ENCODE measurements at places on chromosomes 2 and 18.

GRCh38 chr2:222483513-222484039 is 59.2 kb downstream of the SGPP2 start:
- DNase-seq = no peak

GRCh38 chr2:29703336-29703735 is 218.1 kb downstream of the ALK start:
- no peak for DNase-seq

GRCh38 chr2:237281836-237282306 is 132.1 kb downstream of the COL6A3 start:
- no peak for DNase-seq

- no peak for DNase-seq
Measured at GRCh38 chr18:50057009-50057408, 137.9 kb downstream of the MYO5B start.

DNA sequence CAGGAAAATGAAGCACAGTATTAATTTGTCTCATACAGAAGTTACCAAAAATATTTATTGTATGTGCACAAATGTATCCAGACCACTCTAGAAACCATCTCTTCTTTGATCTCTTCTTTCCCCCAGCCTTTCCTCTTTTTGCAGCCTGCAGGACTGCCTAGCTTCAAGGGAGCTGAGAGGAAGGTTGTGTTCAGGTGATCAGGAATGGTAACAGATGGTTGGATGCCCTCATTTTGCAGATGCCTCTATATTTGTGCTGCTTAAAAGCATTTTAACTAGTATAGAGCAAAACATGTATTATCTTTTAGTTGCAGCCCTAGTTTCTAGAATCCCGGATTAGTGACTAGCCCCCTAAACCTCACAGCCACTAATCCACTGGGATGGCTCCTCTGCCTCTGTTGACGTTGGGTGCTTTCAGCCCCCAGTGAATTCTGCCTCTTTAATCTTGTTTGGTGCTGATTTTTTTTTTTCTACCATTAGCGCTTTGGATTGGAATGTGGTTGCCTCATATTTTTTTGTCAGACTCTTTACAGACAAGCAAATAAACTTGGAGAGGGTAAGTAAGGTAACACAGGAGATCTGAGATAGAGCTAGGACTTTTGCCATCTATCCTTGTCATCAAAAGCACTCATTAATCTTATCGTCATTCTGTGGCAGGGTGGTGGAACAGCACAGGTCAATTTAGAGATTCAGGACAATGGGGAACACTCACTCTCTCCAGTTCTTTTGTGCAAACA is 103.8 kb upstream of the NDUFV2 start:
- no peak for DNase-seq

GRCh38 chr18:56649996-56650395 is 1.2 kb upstream of the WDR7 start:
- no peak for DNase-seq

GRCh38 chr2:116510117-116510671 is 1304.3 kb upstream of the DDX18 start:
- peak; percentile 34 for DNase-seq

GRCh38 chr2:178404368-178404767 is 46.6 kb downstream of the PRKRA start:
- DNase-seq = peak; percentile 53

GRCh38 chr2:12457831-12458230 is 258.9 kb upstream of the TRIB2 start:
- peak; percentile 62 for DNase-seq

DNA sequence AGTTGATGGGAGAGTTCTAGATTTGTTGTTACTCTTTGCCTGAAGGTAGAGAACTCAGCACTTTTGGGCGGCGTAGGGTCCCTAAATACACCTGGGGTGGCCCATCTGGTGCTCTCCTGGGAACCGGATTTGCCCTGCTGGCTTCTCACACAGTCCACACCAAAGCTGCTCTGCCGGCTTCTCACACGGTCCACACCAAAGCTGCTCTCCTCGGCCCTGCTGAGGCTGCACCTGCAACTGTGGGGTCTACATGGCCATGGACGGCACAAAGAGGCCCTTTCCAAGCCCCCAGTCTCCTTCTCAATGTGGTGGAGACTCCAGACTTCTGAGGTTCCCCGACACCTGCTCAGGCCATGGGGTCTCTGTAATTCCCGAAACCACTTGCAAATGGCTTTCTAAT is 124.8 kb upstream of the GPC1 start:
- DNase-seq = no peak

- no peak for DNase-seq
Measured at GRCh38 chr18:10688766-10689165, 162.9 kb downstream of the NAPG start.

DNA sequence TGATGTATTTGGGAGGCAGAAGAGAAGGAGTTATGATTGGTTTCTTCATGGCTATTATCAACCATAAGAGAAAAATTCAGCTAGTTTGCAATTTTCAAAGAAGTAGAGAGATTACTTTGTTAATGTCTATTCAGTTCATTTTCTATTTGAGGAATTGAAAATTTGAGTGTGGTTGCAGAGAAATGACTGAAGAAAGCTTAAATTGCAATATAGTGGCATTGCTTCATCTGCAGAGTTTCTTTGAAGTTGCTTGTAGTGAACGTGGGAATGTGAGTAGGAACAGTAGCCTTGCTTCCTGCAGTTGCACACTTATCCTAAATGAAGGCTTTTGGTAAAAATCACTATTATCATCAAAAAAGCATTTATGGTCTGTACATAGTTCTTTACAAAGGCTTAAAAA is 14.7 kb upstream of the CYRIA start:
- DNase-seq = no peak

DNA sequence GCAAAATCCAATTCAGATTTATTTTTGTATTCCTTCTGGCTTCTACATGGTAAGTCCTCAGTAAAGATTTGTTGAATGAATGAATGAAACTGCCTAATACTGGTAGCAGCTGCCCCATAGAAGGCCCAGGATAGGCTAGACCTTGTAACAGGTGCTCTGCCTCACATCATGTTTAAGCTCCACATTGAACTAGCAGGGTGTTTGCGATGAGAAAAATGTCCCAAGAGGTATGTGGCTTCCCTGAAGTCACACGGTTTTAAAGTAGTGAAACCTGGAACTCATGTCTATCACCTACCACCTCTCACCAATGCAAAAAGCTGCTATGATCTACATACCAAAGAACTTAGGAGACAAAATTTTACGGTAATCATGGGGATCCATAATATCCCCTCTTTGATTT is 765 bp upstream of the LHCGR start:
- DNase-seq = no peak

- DNase-seq = no peak
Measured at GRCh38 chr2:567865-568638, 109.2 kb downstream of the TMEM18 start.

GRCh38 chr2:130355578-130356431 is at the start of gene PTPN18:
PTPN18 (plus strand) TSS chr2:130356056; CDS start chr2:130356108, 52 bp downstream.
- peak; percentile 45 for DNase-seq

DNA sequence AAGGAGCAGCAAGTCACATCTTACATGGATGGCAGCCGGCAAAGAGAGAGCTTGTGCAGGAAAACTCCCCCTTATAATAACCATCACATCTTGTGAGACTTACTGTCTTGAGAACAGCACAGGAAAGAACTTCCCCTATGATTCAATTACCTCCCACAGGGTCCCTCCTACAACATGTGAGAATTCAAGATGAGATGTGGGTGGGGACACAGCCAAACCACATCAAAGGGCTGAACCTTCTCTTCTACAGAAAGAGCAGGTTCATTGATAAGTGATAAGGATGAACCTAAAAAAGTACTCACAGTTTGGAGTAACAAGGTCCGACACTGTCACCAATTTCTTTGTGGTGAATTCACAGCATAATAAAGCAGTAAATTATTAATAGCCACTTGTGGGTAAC is 422.2 kb upstream of the FSIP2 start:
- DNase-seq = no peak

GRCh38 chr2:206031162-206031784 is 54.7 kb downstream of the INO80D start:
- no peak for DNase-seq

DNA sequence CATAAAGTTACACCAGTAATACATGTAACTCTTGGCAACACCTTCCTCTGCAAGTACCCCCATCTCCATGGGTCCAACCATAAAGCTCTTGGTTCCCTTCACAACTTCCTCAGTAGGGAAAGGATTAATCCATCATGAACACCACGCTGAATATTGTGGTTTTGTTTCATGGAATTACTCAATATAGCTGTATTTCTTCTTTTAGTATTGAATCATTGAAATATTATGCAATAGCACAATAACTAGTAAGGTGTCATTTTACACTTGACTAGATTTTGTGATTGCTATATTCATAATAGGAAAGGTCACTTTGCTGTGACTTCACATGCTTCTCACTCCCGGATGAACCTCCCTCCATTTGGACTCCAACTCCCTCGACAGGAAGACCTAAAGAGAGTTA is 29.7 kb upstream of the PID1 start:
- no peak for DNase-seq

GRCh38 chr2:60391649-60392375 is 161.6 kb downstream of the BCL11A start:
- DNase-seq = no peak

GRCh38 chr2:190177249-190178040 is 114.9 kb upstream of the MSTN start:
- DNase-seq = no peak

- DNase-seq = no peak
Measured at GRCh38 chr18:3710712-3711301, 260.8 kb downstream of the TGIF1 start.

DNA sequence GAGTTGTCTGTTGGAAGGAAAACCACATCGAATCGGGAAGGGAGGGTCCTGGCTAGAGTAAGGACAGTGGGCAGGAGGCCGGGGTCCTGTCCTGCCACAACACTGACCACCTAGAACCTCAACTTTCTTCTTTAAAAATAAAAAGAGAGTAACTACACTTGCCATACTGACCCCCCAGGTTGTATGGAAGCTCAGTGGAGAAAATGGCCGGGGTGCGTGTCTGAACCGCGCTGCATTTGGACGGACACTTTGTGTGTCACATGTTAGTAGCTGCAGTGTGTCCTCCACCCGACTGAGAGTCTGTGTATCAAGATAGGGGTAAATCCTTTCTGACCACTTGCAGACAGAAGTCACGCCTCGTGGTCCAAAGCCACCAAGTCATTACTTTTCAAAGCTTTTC is 87.0 kb downstream of the GBX2 start:
- no peak for DNase-seq

DNA sequence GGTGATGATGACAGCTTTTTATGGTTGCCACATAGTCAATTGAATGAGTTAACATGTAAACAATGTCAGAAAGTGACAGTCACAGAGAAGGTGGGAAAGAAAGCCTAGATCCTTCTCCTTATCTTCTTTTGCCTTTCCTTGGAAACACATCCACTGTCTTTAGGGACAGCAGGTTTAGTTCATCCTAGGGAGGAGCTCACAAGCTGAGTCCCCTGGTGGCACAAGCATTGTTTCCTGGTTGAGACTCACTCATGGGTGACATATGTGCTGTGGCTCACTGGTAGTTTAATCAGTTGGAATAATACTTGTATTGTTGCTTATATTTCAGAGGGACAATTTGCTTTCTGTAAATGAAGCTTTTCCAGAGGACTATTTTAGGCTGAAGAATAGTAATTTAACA is 598.5 kb downstream of the CNTNAP5 start:
- DNase-seq = no peak

- DNase-seq = no peak
Measured at GRCh38 chr2:171287611-171288010, 126.9 kb upstream of the TLK1 start.

DNA sequence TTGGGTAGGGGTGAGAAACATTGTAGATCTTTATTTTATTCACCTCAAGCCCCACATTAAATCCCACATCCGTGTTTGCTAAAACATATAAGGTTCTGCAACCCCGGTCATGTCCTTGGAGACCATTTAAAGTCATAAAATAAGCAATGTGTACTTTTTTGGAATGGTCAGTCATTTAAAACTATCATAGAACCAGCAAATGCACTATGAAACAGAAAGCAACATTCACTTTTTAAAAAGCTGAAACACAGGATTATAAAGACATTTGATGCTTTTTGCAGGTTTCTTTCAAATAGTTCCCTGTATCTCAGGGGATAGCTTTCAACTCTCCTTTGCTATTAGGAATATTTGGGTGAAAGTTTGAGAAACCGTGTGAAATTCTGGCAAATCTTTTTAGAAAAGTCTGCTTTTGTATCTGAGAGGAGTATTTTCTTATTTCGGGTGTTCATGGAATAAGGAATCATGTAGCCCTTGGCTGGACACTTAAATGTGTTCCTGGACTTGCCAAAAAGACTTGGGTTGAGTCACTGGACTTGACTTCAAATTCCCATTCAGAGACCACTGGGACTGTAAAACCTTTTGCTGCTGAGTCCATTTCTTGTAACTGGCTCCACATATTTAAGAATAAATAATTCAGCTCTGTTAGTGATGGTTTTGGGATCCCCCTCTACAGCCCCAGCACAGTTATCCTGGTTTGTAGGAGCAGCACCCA is 5.9 kb upstream of the CETN1 start:
- DNase-seq = no peak
